Adipocyte (in vitro differentiated cells): ENCODE measurements at places on chromosomes 5 and 9.

DNA sequence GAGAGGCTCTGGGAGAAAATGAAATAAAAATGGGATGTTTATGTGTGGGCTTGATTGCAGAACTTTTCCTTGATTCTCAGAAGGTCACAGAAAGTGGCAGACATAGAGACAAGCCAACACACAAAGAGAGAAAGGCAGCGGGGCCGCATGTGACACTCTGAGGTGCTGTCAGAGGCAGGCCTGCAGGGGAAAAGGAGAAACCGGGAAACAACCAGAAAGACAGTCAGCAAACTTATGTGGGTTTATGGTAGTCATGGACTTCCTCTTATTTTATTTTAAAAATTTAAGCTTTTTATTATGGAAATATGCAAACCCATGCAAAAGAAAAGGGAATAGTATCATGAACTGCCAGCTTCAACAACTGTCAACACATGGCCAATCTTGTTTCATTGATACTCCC, 16.3 kb upstream of the IGFBPL1 start:
- no peak for DNase-seq

GRCh38 chr5:168786147-168786546, 207.0 kb upstream of the PANK3 start:
- no peak for DNase-seq

DNA sequence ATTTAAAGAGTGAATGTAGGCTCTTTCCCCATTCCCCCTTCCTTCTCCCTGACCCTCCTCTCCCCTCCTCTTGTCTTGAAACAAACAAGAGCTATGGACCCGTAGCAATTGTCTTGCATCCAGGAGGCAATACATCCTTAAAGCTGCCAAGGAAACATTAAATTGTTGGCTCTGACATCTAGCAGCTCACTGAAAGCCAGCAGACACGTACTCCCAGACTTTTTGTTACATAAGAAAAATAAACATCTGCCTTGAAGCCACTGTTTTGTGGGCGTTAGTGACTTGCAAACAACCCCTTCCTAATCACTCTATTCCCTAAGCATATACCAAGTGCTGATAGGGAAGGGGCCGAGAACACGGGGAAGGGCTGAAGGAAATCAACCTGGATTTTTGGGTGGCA, 8.6 kb downstream of the SLC45A2 start:
- DNase-seq = peak; percentile 15

DNA sequence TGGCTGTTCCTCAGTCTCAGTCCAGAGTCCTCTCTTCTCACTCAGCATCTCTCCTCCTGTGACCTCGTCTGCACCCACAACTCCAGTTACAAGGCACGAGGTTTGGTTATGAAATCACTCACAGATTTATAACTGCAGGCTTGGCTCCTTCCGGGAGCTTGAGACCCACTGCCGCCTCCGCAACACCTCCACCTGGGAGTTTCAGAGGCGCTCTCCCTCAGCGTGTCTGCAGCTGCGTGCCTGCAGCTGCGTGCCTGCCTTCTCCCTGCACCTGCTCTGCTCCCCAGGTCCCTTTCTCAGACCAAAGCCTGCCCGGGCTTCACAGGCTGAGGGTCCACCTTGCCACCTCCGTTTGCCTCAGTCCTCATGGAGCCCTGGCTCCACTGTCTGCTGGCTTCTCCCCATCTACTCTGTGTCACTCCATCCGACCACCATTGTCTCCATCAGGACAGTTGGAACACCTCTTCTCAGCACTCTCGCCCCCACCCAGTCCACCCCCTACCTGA, 51.5 kb downstream of the HRH2 start:
- no peak for DNase-seq

GRCh38 chr5:95712347-95712958, 18.7 kb upstream of the RHOBTB3 start:
- DNase-seq = peak; percentile 64

GRCh38 chr9:137355761-137356365, 53.8 kb upstream of the NRARP start:
- DNase-seq = no peak

DNA sequence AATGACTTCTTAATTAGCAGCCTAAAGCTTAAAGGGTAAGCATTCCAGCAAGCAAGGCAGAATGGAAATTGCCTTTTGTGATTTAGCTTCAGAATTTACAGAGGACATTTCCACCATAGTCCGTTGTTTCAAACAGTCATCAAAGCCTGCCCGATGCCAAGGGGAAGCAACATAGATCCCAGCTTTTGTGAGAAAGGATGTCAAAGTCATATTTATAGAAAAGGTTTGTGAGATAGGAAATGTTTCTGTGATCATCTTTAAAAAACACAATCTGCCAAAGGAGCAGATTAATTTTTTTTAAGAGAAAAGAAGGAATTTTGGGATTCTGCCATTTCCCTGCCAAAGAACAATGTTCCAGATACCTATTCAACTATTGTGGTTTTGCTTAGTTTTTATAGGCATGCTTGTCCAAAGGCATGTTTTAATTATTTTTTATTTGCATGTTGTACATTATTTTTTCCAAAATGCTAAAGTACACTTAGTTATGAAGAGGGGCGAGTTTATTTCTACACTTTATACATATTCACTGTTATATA, 346.9 kb downstream of the ZNF608 start:
- DNase-seq = peak; percentile 39

GRCh38 chr5:39072925-39073766, 1.1 kb downstream of the RICTOR start:
- DNase-seq = peak; percentile 66

GRCh38 chr5:14959399-14960119, 88.0 kb upstream of the ANKH start:
- DNase-seq = no peak

DNA sequence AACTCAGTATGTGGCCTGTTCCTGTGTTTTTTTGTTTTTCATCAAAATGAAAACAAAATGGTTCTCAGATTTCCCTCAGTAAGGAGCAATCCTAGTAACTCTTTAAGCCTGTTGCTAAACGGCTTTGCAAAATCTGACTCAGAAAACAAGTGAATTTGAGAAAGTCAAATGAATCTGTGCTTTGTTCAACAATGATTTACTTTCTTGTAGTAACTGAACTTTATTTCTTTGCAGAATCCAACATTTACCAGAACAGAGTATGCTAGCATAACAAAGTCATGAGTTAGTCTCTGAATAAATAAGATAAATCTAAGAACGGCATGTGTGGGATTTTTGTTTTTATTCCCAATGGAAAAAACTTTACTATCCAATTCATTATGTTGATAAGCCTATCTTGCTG, 93.8 kb downstream of the OXCT1 start:
- peak; percentile 61 for DNase-seq

GRCh38 chr9:38229104-38229500, 160.1 kb upstream of the SHB start:
- no peak for DNase-seq

GRCh38 chr5:17896605-17897004, 262.3 kb downstream of the TAF11L14 start:
- DNase-seq = peak; percentile 84

DNA sequence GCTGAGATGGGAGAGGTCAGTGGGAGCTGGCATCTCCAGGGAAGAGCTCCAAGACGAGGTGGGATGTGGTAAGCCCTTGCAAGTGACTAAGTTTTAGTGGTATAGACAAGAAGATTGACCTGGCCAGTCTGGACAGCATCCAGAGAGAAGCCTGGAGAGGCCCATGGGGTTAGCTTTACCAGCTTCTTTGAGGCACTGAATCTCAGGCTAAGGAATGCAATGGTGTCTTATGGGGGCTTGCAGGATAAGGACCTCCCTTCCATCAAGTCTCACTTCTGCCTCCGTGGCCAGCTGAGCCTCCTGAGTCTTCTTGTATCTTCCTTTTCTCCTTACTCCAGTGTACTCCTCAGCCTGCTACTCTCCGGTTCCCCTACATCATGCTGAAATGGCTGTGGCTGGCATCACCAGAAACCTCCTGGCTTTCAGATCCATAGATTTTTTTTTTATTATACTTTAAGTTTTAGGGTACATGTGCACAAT, 56.5 kb upstream of the JADE2 start:
- DNase-seq = no peak

DNA sequence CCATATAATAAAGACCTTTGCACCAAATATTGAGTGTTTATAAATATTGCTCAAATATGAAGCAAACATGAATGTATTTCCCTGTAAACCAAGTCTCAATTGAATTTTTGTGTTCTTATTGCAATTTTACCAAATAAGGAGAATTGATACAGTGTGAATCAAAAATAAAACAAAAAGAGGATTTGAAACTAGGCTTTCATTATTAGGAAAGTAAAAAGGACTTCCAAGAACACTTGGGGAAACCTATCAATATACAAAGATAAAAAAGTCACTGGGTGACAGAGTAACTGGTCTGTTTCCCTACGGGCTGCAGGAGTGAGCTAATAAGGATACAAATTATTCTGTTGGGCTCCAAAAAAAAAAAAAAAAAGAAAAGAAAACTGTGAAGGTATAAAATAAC, 44.8 kb upstream of the SNX2 start:
- no peak for DNase-seq

- no peak for DNase-seq
Measured at GRCh38 chr9:112239284-112239683, 64.2 kb upstream of the SUSD1 start.

- DNase-seq = no peak
Measured at GRCh38 chr9:85212209-85212608, 529.5 kb downstream of the AGTPBP1 start.

DNA sequence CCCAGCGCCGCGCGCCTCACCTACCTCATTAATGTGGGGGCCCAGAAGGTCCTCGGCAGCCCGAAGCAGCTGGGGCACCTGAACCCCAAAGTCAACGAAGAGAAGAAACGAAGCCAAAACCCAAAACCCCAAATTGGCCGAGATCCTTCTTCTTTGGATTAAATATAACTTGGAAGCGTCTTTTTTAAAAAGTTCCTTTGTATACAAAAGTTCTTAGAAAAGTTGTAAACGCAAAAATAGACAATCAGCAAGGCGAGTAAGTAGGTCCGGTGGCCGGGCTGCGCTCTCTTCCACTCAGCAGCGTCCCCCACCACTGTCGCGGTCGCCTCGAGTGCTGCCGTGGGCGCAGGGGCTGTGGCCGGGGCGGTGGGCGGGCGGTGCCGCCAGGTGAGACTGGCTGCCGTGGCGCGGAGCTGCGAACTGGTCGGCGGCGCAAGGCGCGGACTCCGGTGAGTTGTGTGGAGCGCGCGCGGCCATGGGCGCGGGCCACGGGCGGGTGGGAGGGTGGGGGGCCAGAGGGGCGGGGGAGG, 360 bp downstream of the KLF4 start:
- DNase-seq = no peak

DNA sequence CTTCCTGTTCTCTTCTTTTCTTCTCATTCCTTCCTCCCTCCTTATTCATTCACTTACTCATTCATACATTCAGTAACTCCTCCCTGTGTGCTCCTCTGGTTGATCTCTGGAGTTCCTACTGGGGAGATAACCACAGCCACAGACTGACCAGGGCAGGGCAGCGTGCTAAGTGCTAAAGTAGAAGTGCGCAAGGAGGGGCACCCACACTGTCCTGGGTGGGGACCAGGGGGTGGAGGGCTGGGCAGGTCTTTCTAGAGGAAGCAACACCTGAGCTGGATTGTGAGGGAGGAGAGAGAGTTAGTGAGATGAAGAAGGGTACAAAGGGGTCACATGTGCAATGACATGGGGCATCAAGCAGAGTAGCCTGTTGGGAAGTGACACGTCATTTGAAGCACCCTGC, 13.8 kb downstream of the ENHO start:
- DNase-seq = no peak

DNA sequence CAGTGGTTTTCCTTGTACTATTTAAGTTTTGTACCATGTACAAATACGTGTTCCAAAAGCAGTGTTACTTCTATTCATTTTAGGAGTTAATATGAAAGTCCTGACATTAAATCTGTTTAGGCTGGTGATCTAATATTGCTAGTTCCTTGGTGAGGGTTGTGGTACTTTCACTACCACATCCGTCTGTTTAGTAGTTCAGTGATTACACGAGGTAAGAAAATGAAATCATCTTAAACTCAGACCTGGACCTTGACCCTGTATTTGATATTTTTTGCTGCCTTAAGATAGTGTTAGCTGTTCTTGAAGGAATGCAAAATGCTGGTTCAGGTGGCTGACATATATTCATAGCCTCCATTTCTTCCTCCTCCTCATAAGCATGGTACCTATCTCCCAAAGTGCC, 50.3 kb downstream of the MTAP start:
- no peak for DNase-seq

GRCh38 chr9:72363908-72364678, 915 bp downstream of the ZFAND5 start:
- DNase-seq = peak; percentile 73
